ENCODE measurements at places on chromosomes 12 and 14.

DNA sequence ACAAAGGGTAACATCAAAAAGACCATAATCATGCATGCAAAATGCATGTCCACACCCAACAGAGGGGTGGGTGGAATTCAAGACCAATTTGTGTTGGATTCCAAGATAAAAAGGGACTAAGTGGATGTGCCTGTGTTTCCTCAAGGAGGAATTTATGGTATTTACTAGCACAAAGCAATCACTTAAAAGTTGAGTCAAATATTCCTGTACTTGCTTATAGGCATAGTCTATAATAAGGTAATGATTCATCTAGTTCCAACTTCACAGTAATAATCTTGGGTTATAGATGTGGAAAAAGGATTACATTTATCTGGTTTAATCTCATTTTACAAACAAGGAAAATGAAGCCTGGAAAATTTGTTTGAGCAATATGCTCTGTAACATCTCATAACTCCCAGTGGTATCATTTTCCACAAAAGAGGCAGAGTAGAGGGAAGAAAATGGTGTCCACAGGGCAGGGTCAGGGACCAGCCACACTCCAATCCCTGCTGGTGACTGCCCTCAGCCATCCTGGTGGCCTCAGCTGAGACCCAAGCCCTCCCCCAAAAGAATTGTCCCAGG lies 80.8 kb upstream of the REP15 start:
- no peak for DNase-seq

DNA sequence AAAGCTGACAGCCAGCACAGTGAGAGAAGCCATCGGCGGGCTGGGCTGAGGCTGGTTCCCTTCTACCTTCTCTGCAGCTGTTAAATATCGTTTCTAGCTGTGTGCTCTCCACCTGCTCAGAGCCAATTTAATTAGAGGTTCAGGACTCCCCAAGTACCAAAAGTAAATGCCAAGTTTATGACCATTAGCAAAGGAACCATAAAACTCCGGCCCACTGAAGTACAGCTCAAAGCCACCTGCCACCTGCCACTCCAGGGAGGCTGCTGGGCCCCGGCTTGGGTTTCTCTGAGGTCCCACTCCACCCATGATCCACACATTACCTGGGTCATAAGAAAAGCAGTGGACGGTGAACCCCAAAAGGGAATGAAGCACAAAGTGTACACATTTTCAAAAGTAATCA lies 272.8 kb downstream of the KSR2 start:
- no peak for DNase-seq

DNA sequence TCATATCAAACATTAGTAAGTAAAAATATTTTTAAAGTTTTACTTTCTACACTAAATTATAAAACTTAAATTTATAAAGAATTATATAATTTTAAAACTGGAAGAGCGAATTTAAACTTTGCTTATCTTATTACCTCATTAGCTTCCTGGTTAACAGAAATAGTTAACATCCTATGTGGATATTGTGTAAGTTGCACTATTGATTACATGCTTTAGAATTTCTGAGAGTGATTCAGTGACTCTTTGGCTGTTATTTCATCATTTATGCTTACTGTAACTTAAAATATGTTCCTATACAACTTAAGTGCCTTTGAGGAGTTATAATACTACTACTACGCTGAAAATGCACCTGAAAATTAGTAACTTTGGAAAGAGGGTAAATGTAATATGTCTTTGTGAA lies 101.4 kb downstream of the FOXA1 start:
- DNase-seq = no peak

DNA sequence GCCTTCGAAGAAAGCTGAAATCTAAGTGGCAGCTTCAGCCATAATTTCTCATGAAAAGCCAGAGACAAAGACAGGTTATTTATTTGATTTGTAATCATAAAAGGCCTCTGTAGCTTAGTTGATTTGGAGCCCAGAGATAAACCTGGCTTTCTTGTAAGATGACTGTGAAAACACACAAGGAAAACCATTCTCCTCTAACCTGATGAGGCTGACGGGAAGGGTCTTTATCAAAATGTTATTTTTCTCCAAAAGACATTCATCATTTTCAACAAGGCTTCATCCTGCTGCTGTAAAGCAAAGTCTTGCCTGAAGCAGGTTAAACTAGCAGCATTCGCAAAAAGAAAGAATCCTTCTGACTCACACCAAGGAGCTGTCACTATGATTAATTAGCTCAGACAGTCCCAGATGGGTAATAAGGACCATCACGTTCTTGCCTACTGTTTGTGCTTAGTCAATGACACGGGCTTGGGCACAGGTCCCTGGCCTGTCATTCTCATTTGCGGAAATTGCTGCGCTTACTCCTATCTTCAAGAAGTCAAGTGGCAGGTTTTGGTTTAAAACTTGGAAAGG lies 286.6 kb downstream of the C12orf75 start:
- DNase-seq = no peak

GRCh38 chr12:1318327-1319031 lies 275.9 kb downstream of the FBXL14 start:
- DNase-seq = no peak

DNA sequence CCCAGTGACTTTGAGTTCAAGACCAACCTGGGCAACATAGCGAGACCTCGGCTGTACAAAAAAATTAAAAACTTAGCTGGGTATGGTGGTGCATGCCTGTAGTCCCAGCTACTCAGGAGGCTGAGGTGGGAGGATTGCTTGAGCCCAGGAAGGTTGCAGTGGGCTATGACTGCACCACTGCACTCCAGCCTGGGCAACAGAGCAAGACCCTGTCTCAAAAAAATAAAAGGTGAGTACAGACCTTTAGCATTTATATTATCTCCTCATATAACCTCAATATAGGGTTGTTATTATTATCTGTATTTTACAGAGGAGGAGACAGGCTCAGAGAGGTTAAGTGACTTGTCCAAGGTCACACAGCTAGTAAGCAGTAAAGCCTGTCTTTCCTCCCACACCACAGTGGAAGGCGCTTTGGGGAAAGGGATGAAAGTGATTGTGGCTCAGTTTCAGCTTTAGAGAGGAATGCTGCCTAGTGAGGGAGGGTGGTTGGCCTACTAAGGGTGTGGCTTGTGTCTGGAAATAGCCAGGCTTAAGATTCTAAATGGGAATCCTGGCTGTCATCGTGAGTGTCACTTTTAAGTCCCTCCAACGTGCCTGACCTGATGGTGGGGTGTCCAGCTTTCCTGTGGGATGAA lies 7.2 kb downstream of the TPCN1 start:
- DNase-seq = no peak

- DNase-seq = no peak
Observed at GRCh38 chr12:1579651-1580435, 14.5 kb downstream of the FBXL14 start.

- no peak for DNase-seq
Observed at GRCh38 chr14:81122326-81122725, 98.4 kb downstream of the GTF2A1 start.

- no peak for DNase-seq
Observed at GRCh38 chr12:113145720-113146551, 3.6 kb upstream of the CFAP73 start.

GRCh38 chr14:56664811-56665421 lies 85.3 kb downstream of the TMEM260 start:
- DNase-seq = no peak

- no peak for DNase-seq
Observed at GRCh38 chr12:48454667-48455066, 17.7 kb upstream of the ANP32D start.

DNA sequence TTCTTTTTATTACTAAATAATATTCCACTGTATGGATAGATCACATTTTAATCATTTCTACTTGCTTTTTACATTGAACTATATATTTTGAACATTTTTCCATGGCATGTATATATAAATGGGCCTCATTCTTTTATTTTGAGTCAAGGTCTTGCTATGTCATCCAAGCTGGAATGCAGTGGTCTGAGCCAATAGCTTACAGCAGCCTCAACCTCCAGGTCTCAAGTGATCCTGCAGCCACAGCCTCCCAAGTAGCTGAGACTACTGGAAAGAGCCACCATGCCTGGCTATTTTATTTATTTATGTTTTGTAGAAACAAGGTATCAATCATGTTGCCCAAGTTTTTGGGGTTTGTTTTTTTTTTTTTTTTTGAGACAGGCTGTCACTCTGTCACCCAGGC lies 7.6 kb downstream of the FCF1 start:
- DNase-seq = no peak

DNA sequence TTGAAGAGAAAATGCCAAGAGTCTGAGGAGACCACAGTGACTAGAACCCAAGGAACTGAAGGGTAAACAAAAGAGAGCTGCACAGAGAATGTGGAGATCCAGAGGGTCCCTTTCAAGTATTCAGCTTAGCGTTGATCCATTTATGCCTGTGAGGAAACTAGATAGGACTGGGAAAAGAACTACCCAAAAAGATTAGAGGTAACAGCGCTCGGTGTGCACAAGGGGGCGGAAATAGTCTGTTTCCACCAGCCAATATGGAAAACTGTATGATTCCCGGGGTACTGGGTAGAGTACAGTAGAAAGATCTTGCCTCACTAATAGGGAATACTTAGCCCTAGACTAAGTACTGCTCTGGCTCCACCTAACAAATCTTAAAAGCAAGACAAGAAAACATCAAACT lies 135.5 kb downstream of the DPF3 start:
- no peak for DNase-seq

DNA sequence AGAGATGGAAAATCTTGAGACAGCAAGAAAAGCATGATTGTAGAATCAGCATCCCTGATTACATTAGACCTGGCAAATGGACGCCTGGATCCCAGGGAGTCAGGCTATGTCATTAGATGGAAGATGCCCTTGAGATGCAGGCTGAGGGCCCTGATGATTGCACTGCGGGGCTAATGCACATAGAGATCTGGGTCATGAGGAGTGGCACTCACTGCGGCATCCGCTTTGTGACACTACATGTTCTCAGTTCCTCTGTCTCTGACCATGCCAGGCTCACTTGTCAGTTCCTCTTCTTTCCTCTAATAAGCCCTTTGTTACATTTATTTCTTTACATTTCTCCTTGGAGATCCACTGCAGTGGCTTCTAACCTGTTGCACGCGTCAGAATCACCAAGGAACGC lies 70.1 kb upstream of the GPATCH2L start:
- peak; percentile 29 for DNase-seq

DNA sequence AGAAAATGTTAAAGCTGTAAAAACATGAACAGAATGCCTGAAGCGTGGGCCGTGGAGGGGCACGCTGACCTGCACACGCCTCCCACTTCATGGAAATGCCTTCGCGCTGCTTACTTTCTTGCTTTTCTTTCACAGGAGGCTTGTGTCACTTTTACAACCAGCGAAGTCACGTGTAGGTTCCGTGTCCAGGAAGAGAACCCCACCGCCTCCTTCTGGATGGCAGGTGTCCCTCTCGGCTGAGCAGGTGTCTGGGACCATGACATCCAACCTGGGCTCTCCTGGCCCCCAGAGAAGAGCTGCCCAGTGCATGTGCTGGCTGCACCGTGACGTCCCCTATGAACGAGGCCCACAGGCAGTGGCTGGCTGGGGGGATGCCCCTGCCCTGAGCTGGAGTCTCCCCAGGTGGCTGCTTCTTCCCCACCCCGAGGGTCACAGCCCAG lies 345.0 kb upstream of the SFSWAP start:
- DNase-seq = no peak

GRCh38 chr12:115216301-115216700 lies 532.3 kb upstream of the TBX3 start:
- DNase-seq = no peak

DNA sequence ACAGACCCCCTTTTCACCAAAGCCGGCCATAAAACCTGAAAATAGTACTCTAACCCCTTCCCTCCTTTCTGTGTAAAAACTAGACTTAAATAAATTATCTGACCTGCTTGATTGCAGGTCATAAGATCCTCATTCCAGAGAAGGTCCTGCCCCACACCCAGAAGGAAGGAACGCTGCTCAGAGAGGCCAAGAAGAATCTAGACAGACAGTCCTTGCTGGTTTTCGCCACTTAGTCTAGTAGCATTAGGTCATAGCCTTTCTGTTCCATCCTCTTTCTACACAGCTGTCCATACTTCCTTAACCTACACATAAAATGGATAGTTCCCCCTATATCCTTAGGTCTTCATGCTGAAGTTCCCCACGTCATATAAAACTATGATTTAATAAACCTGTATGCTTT lies 83.7 kb upstream of the IGF1 start:
- no peak for DNase-seq

DNA sequence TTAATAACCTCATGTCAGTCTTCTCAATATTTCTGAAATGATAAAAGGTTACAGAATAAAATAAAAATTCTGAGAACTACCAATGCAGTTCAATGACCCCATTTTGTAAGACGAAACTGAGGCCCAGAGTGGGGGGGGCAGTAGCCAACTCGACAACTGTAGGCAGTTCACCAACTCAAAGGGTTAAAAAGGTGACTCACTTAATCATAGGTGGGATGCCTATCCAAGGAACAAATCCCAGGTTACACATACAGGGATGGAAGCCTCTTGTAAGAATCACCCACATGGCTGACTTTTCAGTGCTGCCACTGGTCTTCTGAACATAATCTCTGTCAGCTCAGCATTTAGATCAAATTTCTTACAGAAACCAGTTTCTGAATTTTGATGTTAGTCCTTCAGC lies 10.9 kb downstream of the PPM1H start:
- DNase-seq = no peak

GRCh38 chr12:12915656-12916055 lies 24.3 kb downstream of the GPRC5A start:
- no peak for DNase-seq

GRCh38 chr12:92952394-92952793 lies 23.3 kb upstream of the EEA1 start:
- no peak for DNase-seq

DNA sequence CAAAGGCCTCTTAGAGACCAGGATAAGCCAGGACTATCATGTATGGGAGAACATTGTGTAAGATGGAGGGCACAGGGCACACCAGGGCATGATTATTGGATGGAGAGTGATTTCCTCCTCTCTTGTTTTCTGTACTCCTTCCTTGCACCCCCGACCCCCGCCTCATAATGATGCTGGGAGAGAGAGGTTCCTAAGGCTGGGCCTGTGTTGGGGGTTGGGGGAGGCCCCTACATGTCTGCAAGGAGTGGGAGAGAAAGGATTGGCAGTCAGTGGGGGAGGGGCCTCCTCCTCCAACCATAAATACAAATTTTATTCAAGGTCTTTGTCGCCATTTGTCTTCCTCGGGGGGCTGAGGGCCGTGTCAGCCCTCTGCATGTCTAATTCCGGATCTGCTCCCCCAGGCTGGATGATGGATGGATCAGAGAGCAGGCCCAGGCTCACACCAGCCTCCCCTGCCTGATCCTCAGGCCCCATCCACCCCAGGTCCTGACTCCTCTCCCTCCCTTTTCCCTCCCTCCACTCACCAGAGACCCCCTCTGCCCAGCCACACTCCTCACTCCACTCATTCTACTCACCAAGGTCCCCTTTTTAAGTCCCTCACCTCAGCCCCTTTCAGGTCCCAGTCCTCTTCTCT lies 2.0 kb upstream of the C1QL4 start:
- no peak for DNase-seq
